ENCODE measurements at places on chromosomes 13 and 19.

DNA sequence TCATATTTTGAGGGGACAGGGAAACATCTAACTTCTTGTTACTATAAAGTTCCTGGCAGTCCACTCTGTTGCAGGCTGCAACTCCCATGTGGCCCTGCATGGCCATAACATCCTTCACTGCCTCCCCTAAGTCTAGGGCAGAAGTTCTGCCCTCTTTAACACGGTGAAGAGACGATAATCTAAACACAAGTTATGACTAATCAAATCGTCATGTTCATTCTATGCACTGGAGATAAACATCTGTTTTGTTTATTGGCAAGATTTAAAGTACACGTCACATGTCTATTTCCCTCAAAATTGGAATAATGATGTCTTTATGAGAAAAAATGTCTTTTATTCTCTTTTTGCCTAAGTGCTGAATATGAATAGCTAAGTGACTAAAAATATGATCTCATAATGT lies 1629.4 kb downstream of the PCDH9 start:
- no peak for DNase-seq

DNA sequence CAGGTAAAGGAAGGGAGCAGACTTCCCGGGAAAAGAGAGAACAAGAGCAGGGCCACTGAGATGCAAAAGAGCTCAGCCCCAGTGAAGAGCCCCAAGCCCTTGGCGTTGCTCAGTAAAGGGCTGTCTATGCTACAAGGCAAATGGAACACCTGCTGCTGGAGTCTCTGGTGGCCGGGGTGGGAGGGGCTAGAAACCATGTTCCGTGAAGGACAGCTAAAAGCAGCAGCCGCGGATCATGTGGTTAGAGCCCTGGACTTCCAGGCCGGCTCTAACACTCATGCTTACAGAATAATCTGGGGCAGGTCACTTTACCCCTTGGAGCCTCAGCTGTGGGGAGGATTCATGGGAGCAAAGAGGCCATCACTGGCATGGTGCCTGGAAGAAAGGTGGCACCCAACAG lies 17.8 kb downstream of the POU2F2 start:
- no peak for DNase-seq

DNA sequence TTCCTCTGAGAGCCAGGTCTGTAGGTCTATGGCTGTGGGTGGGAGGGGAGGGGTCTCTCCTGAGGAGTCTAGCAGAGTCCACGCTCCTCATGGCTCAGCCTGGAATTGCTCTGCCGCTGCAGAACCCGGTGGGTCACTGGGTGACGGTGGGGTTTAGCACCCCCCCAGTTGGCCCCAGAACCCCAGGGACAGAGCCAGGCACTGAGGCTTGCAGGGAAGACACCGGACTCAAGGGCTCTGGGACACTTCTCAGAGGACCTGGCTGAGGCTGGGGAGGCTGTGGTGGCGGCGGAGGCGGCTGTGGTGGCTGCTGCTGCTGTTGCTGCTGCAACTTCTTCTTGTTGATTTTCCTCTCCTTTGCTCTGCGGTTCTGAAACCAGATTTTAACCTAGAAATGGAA lies 6.1 kb downstream of the CDX2 start:
- no peak for DNase-seq

- DNase-seq = no peak
Observed at GRCh38 chr19:52270266-52270885, 989 bp downstream of the ZNF766 start.

Measured in omental fat pad (tissue), 4 donors.